NCI-H1105 (cell line): ENCODE measurements at places on chromosomes 13 and 19.

DNA sequence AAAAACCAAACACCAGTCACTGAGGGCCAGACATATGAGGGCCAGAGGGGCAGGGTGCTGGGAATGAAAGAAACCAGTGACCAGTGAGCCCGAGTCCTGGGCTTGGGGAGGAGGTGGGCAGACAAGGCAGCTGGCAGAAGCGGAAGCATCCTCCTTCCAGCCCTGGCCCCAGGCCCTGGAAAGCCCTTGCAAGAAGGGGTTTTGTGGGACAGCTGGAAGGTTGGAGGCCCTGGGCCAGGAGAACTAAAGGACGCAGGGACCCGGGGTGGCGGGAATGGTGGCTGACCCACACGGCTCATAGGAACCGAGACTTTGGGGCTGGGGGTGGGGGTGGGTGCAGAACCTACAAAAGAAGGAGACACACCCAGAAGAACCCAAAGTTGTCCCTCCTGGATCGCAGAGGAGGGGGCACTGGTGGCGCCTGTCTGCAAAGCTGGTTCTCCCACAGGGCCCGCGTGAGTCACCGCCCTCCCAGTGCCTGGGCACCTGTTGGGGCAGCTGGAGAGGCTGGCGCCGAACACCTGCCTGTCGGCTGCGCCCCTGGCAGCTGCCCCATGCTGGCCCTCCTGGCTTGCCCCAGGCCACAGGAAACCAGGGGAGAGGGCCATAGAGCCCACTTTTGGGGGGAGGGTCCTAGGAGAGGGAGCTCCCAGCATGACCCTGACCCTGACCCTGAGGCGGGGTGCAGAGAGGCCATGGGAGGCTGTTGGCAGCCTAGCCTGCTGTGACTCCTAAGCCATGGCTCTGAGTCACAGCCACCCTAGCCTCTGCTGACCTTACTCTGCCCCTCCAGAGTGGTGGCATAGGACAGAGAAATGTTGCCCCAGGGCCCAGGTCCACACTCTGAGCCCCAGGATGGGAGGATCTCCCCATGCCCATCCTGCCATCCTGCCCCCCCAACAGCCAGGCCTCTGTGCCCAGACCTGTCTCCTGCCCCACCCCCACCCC, 802 bp downstream of the DMPK start:
- peak; percentile 73 for DNase-seq

DNA sequence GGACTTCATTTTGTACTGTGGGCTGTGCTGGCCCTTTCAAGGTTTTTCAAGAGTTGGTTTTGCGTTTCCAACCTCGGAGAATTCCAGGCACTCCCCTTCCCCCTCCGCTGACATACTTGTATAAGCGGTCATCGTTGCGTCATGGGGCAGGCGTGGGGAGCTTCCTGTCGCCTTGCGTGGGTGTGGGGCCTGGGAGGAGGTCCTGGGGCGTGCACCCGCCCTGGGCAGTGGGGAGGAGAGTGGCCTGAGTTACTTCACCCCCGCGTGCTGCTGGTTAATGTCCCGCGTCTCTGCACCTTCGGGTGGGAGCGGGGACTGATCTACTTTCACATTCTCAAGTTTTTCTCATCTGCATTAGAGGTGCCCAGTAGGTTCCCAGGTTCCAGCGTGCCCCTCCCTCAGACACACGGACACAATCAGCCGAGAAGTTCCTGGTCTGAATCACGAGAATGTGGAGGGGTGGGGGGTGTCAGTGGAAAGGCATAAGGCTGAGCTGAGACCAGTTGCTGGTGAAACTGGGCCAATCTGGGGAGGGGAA, 4.1 kb downstream of the IER2 start:
- no peak for DNase-seq

DNA sequence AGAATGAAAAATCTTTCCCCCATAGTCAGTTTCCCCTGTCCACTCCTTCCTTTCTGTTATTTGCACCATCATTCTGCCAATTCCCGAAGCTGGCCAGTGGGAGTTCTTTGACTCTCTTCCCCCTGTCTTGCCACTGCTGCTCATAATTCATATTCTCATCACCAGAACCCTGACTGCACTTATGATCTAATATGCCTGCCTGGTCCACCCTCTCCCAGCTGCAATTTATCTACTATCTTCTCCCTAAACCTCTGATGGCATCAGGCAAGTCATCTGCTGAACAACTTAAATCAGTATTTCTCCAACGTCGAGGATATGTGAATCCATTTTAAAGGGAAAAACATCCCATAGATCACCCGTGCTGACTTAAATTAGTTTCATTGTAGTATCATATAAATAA, 458.0 kb upstream of the GPC6 start:
- no peak for DNase-seq

DNA sequence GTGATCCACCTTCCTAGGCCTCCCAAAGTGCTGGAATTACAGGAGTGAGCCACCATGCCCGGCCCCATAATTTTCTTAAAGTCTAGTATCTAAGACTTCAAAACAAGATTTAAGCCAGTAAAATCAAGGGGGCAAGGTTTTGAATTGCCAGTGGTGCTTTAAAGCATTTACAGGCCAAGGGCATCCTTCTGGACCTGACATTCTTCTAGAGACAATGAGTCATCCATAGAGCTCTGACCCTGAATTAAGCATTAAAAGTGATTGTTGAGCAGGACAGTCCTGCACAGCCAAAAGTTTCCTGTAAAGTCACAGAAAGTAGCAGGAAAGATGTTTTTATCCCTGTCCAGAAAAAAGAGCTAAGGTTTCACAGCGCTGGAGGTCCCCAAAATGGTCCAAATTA, 50.9 kb upstream of the ATP12A start:
- no peak for DNase-seq

DNA sequence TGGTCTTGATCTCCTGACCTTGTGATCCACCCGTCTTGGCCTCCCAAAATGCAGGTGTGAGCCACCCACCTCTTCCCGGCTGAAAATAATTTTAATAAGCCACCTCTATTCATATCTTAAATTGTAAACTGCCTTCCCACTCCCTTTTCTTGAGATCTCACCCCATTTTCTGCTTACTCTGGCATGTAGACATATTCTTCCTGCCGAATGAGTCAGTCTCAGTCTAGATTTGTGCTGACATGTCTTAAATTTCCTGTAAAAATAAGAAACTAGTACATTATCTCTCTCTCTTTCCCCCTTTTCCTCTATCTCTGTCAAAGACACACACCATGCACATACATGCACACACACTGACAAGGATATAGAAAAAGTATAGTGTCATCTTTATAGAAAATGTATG, 60.9 kb downstream of the THSD1 start:
- no peak for DNase-seq

DNA sequence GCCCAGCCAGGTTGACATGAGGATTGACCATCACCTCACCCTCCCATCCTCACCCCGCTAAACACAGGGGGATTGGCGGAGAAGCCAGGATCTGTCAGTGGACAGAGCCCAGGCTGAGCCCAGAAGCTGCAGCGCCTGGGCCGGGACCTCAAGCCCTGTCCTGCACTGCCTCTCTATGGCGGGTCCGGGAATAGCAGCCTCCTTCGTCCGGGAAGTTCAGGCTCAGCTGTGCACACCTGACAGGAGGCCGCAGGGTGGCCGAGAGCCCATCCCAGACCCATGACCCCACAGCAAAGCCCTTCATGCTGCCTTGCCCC, 67.8 kb downstream of the SPACA7 start:
- peak; percentile 77 for DNase-seq

GRCh38 chr19:34838753-34839431, 65.9 kb upstream of the ZNF599 start:
- no peak for DNase-seq

- no peak for DNase-seq
Measured at GRCh38 chr13:52850072-52850395, 1.6 kb upstream of the PCDH8 start.
